Lower lobe of right lung (tissue), 2 donors: ENCODE measurements at places on chromosomes 2 and 18. TPM values are rescaled to one million over a fixed set of nuclear protein-coding genes. Genes with fewer than 3 reads are reported as not detected.
A peak's percentile ranks its signal among the peaks of the same experiment; 100 is the strongest.

- H3K36me3 ChIP-seq, result peaks cover 8% of the 10 kb centered on the region
- H3K27me3 ChIP-seq, result no peaks in the 10 kb centered on the region
- peaks cover 29% of the 10 kb centered on the region for H3K4me1 ChIP-seq
- DNase-seq, result peak; percentile 76
- peak overlapping the region; percentile 77 for H3K27ac ChIP-seq
- H3K4me3 ChIP-seq, result no peak overlapping the region
Observed at GRCh38 chr2:162261032-162261945, 18.0 kb upstream of the FAP start.

DNA sequence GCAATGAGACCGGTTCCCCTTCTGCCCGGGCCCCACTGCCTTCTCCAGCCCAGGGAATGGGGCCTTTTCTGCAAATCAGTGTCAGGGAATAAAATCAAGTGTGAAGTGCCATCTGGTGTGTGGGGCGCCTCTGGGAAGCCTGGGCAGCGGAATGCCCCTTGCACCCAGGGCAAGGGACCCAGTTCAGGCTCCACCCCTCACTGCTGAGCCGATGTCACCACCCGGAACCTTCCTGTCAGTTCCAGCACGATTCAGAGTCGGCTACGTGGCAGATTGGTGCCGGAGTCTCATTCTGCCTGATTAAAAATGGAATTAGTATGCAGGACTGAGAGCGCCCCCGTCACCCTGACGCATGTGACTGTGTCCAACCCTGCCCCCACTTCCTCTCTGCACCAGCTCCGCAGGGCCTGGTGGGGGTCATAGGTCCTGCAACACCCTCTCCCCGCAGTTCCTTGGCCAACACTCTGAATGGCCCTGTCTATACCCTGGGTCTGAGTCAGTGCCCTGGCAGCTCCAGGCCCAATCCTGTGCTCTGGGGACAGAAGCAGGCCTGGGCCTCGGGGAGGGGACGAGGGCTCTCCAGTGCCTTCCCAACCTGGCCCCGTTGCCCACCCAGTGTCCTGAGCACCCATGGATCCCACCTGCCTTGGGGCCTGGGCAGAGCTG lies 8.2 kb upstream of the ALPI start:
- no peak overlapping the region for H3K27ac ChIP-seq
- DNase-seq, result no peak
- peaks cover 6% of the 10 kb centered on the region for H3K27me3 ChIP-seq
- H3K36me3 ChIP-seq, result no peaks in the 10 kb centered on the region

- no peaks in the 10 kb centered on the region for H3K27me3 ChIP-seq
- no peak for DNase-seq
- no peaks in the 10 kb centered on the region for H3K36me3 ChIP-seq
- H3K4me1 ChIP-seq, result no peaks in the 10 kb centered on the region
- H3K27ac ChIP-seq, result no peak overlapping the region
Observed at GRCh38 chr2:140117386-140117785, 1337.2 kb upstream of the NXPH2 start.

The DYSF gene
- 41.2 TPM for total RNA-seq

DNA sequence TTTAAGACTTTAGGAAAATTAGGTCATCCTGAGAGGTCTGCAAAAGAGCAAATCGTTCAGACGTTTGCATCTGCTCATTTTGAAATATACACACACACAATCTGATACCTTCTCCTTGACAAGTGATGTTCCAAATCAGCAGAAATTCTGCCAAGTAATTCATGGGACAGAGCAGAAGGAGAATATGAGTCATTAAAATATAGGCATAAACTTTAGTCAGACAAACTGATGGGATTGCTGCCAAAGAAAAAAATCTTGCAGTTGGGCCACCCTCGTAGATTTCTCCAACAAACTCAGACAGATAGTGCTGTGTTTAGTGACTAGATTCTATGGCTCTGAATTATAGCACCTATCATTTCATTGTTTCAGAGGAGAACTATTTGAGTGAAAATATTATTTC lies 336.3 kb downstream of the NYAP2 start:
- no peak overlapping the region for H3K4me3 ChIP-seq
- H3K4me1 ChIP-seq, result no peaks in the 10 kb centered on the region
- H3K27ac ChIP-seq, result no peak overlapping the region
- DNase-seq, result no peak
- no peaks in the 10 kb centered on the region for H3K36me3 ChIP-seq

The DNAJC5G gene
- total RNA-seq, result not detected

GRCh38 chr2:171136024-171136423 lies 24.7 kb downstream of the TLK1 start:
- peaks cover 29% of the 10 kb centered on the region for H3K4me1 ChIP-seq

- no peaks in the 10 kb centered on the region for H3K27me3 ChIP-seq
- H3K4me1 ChIP-seq, result no peaks in the 10 kb centered on the region
- no peak for DNase-seq
Observed at GRCh38 chr2:164164602-164165001, 428.8 kb upstream of the FIGN start.

DNA sequence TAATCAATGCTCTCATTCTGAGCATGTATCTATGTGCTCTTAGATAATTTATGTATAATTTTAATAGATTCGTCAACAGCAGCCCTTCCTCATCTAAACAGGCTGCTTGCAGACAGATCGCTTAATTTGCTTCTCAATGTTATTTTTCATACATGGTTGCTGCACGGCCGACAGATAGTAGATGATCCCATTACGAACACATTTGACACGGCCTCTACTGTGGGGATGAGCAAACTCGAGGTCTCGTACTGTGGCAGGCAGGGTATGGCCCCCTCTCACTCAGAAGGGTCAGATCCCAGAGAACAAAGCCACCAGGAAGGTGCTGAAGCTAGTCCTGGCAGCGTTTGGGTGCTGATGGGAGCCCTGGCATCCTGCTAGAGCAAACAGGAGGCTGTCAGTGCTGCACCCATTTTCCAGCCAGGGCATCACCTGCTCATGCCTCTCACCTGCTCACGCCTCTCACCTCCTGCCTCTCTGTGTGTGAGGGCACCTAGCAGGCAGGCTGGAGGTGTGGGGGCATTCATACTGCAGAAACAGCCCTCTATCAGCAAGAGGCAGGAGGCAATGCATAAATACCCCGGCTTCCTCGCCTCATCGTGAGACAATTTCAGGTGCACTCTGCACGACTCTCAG lies 80.0 kb downstream of the KLHL29 start:
- no peak overlapping the region for H3K27ac ChIP-seq
- H3K4me3 ChIP-seq, result no peak overlapping the region
- no peaks in the 10 kb centered on the region for H3K4me1 ChIP-seq

GRCh38 chr18:12883372-12883683 lies 709 bp downstream of the PTPN2 start:
- no peaks in the 10 kb centered on the region for H3K36me3 ChIP-seq
- H3K27ac ChIP-seq, result peak overlapping the region; percentile 99
- no peaks in the 10 kb centered on the region for H3K27me3 ChIP-seq

DNA sequence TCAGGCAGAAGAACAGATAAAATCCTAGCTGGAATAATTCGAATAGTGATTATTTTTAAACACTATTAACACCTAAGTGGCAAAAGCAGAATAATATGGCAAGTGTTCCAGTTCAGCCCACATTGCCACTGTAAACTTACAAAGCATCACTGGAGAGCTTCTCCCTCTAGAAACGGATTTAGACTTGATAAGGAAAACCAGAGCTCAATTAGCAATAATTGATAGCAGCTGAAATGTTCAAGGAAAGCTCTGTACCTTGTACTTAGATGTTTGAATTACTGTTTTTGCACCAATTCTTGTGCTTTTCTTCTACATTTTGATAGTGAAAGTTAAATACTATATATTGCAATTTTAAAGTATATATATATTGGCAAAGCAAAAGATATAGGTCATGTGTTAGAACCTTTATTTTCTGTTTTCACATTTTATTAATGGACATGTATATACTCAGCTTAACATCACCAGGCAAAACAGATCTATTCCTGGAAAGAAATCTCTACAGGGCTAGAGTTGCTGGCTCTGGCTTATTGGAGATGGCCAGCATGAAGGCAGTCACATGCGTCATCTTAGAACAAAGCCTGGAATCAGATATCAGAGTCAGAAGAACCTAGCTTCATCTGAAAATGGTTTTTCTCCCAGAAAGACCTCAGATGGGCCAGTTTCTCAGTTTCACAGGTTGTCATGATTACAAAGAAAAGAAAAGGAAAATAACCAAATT lies 149.1 kb upstream of the CTAGE1 start:
- H3K27ac ChIP-seq, result no peak overlapping the region
- no peaks in the 10 kb centered on the region for H3K4me1 ChIP-seq
- DNase-seq, result no peak
- H3K27me3 ChIP-seq, result no peaks in the 10 kb centered on the region

The IL1R2 gene
- total RNA-seq, result 23.3 TPM

DNA sequence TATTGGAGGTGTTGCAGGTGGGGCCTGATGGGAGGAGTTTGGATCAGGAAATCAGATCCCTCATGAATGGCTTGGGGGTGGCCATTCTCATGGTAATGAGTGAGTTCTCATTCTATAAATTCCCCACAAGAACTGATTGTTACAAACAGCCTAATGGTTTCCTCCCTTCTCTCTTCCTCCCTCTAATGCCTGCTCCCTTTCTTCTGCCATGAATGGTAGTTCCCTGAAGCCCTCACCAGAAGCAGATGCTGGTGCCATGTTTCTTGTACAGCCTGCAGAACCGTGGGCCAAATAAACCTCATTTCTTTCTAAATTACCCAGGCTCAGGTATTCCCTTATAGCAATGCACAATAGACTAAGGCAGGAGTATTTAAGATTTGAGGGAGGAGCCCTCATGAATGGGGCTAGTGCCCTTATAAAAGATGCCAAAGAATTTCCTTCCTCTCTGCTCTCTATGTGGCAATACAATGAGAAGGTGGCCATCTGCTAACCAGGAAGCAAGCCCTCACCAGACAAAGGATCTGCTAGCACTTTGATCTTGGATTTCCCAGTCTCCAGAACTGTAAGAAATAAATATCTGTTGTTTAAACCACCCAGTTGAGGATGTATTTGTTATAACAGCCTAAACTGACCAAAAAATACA lies 251.8 kb downstream of the ZEB2 start:
- H3K4me3 ChIP-seq, result no peak overlapping the region
- H3K36me3 ChIP-seq, result no peaks in the 10 kb centered on the region
- no peak overlapping the region for H3K27ac ChIP-seq
- no peak for DNase-seq
- H3K4me1 ChIP-seq, result peaks cover 7% of the 10 kb centered on the region

- no peaks in the 10 kb centered on the region for H3K4me1 ChIP-seq
- no peaks in the 10 kb centered on the region for H3K36me3 ChIP-seq
- DNase-seq, result no peak
Observed at GRCh38 chr2:42450136-42450535, 43.6 kb downstream of the KCNG3 start.

- H3K36me3 ChIP-seq, result no peaks in the 10 kb centered on the region
- H3K4me3 ChIP-seq, result no peak overlapping the region
- no peaks in the 10 kb centered on the region for H3K27me3 ChIP-seq
Observed at GRCh38 chr2:65370387-65371073, 61.9 kb downstream of the SPRED2 start.

GRCh38 chr18:55390898-55391297 lies 197.1 kb downstream of the TCF4 start:
- no peak overlapping the region for H3K27ac ChIP-seq
- no peaks in the 10 kb centered on the region for H3K27me3 ChIP-seq
- H3K4me1 ChIP-seq, result peaks cover 20% of the 10 kb centered on the region
- H3K4me3 ChIP-seq, result no peak overlapping the region

GRCh38 chr2:64952096-64952495 lies 37.1 kb upstream of the SLC1A4 start:
- no peak overlapping the region for H3K27ac ChIP-seq
- H3K36me3 ChIP-seq, result no peaks in the 10 kb centered on the region
- no peaks in the 10 kb centered on the region for H3K4me1 ChIP-seq
- DNase-seq, result no peak

DNA sequence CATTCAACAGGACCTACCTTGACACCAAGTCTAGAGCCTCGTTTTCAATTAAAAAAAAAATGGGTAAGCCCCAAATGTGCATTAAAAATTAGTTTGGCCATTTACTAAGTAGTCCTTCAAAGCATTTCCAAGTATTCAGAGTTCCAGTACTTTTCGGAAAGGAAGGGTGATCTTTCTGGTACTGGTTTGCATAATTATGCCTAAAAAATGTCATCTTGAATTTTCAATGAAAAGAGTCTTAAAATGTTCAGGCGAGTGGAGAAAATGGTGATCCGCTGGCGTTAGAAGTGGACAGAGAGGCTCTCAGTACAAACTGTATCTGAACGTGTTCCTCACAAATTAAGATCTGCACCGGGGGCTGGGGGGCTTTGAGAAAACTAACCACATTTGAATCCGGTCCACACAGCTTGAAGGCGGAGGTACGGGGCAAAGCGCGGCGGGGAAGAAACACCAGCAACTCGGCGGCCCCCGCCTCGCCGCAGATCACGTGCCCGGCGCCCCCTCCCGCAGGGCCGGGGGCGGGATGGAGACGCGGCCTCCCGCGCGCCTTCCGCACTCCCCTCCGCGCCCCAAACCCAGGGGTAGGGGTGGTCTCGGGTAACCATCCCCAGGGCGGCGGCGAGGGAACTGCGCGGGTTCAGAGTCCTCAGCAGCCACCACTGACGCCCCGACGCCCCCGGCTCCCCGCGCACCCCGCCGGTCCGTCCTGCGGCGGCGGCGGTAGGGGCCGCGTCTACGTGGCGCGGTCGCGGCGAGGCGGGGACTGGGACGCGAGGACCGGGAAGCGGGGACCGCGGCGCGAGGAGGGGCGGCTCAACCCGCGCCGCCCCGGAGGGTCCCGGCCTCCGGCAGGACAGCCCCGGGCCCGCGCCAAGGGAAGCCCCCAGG lies 564 bp downstream of the LPIN2 start:
- DNase-seq, result no peak
- peaks cover 70% of the 10 kb centered on the region for H3K4me1 ChIP-seq
- no peaks in the 10 kb centered on the region for H3K36me3 ChIP-seq
- peak overlapping the region; percentile 97 for H3K27ac ChIP-seq

GRCh38 chr2:233858331-233858730 lies 4.0 kb upstream of the HJURP start:
- no peak overlapping the region for H3K27ac ChIP-seq
- no peak for DNase-seq
- peaks cover 15% of the 10 kb centered on the region for H3K4me1 ChIP-seq
- H3K4me3 ChIP-seq, result no peak overlapping the region
- H3K27me3 ChIP-seq, result no peaks in the 10 kb centered on the region

DNA sequence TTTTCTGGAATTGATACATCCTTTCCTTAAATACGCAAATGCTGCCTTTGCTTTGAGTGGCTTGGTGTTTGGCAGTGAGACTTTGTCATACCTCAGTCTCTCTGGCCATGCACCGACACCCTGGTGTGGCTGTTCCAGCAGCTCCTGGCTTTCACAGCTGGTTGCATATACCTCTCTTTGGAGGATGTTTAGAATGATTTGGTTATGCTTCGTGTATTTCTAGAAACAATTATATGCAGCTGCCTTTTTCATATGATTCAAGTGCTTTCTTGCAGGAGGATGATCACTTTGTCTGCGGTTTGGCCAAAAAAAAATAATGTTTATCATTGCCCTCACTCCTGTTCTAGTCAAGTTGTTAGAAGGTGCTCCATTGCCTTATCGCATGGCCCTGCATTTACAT lies 95.0 kb upstream of the EML6 start:
- H3K4me3 ChIP-seq, result no peak overlapping the region
- no peaks in the 10 kb centered on the region for H3K27me3 ChIP-seq
- H3K27ac ChIP-seq, result no peak overlapping the region
- no peak for DNase-seq
- peaks cover 100% of the 10 kb centered on the region for H3K36me3 ChIP-seq

The DQX1 gene
- 0.44 TPM for total RNA-seq

DNA sequence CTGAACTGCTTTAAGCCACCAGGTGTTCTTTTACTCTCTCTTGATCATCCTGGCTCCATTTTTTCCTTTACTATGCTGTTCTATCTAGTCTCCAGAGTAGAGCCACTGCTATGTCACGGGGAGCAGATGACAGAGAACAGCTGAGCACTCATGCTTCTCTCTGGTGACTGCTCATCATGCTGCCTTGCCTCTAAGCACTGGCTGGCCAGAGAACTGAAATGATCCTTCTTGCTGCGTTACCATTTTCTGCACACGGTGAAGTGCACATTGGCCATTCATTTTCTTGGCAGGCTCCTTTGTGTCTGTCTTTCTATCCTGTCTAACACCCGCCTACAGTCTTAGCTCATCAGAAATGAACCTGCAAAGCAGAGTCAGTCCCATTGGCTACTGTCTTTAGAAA lies 86.0 kb downstream of the KCTD1 start:
- H3K4me3 ChIP-seq, result no peak overlapping the region
- H3K27me3 ChIP-seq, result no peaks in the 10 kb centered on the region
